ENCODE measurements at places on chromosomes 7 and 10.
A peak's percentile ranks its signal among the peaks of the same experiment; 100 is the strongest.

- no peak for DNase-seq
These were observed 10.6 kb upstream of the ZNF777 start for GRCh38 chr7:149471289-149471953.

- no peak for DNase-seq
These were observed 82.2 kb downstream of the MET start for GRCh38 chr7:116754186-116754585.

- DNase-seq: no peak
These were observed 14.2 kb upstream of the PDCD4 start for GRCh38 chr10:110857265-110858171.

- no peak for DNase-seq
These were observed 857 bp downstream of the INTS15 start for GRCh38 chr7:6590645-6591110.

- no peak for DNase-seq
These were observed 38.4 kb downstream of the CARD11 start for GRCh38 chr7:3005257-3005656.

GRCh38 chr7:38291117-38291647 lies 17.7 kb upstream of the TARP start:
- no peak for DNase-seq

DNA sequence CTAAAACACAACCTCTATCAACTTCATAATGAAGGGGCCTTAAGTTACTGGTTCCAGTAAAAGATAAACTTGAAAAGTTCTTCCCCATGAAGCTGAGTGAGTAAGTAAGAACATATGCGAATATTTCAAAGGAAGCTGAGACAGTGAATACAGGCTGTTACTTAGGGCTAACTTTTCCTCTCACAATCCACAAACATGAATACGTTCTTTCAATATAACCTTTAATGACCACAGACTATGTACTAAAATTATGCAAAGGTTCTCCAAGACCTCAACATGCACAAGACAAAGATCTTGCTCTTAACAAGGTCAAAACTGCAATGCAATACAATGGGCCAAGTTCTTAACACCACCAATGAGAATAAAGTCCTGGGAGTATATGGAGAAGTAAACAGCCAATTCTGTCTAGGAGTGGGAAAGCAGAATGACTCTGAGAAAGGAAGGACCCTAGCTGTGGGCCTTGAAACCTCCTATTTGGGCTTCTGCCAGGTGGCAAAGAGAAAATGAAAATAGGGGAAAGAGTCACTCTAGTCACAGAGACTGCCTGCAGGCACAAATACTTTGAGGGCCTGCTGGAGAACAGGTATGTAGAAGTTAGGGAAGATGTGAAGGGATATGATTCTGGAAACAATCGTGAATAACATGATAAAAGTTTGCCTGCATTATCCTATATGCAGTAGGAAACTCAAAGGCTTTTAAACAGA lies 43.7 kb downstream of the OSBPL3 start:
- DNase-seq: no peak

DNA sequence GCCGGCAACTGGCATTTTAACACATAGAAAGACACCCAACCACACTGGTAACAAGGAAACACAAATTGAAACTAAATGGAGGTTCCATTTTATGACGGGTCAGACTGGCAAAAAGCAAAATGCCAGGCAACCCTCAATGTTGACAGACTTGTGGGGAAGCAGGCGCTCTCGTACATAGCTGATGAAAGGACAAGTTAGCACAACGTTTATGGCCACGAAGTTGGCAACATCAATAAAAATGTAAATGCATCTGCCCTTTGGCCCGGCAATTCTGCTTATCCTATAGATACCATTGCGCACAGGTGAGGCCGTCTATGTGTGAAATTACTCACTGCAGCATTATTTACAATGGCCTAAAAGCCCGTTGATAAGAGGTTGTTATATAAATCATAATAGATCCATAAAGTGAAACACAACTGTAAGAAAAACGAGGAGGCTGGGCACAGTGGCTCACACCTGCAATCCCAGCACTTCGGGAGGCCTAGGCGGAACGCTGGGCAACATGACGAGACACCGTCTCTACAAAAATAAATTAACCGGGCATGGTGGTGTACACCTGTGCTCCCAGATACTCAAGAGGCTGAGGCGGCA lies 39.8 kb downstream of the FOXL3 start:
- no peak for DNase-seq

GRCh38 chr10:72020914-72021809 lies 57.0 kb downstream of the CHST3 start:
- no peak for DNase-seq

GRCh38 chr7:102273749-102274712 lies 12.6 kb upstream of the SH2B2 start:
- DNase-seq: peak; percentile 77

GRCh38 chr10:97454330-97455036 lies 8.5 kb downstream of the ZDHHC16 start:
- peak; percentile 35 for DNase-seq

DNA sequence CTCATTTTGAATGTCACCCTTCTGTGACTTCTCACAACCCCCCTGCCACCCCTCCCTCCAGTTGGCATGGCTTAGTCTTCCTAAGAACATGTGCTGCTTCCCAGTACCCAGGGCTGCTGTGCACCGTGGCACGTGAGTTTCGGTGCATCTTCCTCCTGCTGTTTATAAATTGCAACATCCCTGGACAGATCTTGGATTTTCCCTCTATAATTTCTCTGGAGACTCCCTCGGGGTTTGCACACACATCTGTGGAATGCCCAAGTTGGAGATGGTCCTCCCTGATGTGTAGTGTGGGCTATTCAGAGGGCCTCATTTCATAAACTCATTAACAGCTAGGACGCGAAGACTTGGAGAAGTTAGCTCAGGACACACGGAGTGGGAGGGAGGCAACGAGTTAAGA lies 52.9 kb downstream of the IKZF1 start:
- no peak for DNase-seq

DNA sequence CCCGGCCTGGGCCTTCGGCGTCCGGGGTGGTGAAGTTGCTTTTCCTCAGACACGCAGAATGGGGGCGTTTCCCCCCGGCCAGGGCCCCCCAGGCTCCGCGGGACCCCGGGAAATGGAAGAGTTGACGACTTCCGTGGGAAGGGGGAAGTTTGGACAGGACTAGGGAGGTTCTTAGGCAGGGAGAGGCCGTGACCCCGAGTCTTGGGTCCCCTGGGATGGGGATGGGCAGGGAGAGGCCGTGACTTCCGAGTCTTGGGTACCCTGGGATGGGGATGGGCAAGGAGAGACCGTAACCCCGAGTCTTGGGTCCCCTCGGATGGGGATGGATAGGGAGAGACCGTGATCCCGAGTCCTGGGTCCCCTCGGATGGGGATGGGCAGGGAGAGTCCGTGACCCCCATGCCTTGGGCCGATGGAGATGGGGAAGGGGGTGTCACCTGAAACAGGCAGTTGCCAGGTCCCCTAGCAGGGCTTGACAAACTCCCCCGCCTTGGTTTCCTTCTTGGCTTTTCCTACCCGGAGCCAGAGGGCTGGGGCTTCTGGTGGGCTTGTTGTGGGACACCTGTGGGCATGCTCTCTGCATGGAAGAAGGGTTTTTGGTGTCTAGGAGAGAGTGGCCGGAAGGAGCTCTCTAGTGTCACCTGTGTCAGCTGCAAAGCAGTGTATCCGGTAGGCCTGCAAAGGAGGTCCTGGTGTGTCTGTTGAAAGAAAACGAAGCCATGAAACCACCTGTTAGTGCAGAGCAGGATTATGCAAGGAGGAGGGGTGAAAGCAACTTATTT lies 1.1 kb downstream of the TRRAP start:
- peak; percentile 45 for DNase-seq

GRCh38 chr7:151758622-151759540 lies 118.0 kb downstream of the PRKAG2 start:
- no peak for DNase-seq

DNA sequence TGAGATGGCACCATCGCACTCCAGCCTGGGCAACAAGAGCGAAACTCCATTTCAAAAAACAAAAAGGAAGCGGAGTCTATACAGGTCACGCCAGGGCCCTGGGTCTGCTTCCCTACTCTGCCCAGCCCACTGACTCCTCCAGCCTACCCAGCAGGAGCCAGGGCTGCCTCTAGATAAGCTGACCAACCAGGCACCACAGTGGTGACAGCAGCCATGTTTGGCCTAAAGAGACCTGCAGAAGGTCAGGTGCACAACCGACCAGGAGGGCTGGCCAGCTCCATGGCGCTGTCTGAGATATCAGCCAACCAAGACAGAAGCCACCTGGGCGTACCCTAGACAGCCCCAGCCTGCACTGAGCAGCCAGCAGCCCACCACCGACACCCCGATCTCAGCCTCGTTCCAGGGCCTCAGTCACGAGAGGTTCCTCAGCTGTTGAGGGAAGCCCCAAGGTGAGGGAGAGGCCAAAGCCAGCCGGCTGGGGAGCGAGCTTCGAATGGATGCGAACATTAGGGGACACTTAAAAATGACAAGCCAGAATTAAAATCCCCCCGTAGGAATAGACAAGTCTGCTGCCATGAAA lies 24.4 kb upstream of the PWWP2B start:
- no peak for DNase-seq

DNA sequence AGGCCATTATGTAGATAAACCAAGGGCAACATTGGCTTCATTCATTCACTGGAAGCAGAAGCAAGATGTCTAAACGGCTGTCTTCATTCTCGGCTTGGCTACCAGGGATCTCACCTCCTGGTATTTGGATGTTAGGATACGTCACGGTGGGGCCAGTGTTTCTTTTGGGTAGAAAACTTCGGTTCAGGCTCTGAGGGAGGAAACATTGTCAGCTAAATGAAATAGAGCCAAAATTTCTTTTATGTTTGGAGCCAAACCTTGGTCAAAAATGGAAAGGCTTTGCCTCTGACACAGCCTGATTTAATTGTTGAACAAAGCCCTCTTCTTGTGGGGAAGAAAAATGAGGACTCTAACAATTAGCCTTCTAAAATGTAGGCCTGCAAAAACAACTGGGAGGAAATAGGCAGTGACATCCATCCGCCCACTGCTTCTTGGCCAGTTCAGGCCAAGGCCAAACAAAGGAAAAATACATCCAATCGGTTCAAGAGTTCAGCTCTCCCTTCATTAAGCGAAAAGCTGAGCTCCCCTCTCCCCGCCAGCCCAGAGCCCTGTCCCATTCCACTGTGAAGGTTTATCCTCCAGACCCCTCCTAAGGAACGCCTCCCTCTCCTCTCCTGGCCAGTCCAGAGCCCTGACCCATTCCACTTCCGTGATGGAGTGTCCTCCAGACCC lies 44.4 kb downstream of the PFKFB3 start:
- DNase-seq: no peak

GRCh38 chr7:47092336-47092735 lies 489.6 kb downstream of the TNS3 start:
- no peak for DNase-seq

DNA sequence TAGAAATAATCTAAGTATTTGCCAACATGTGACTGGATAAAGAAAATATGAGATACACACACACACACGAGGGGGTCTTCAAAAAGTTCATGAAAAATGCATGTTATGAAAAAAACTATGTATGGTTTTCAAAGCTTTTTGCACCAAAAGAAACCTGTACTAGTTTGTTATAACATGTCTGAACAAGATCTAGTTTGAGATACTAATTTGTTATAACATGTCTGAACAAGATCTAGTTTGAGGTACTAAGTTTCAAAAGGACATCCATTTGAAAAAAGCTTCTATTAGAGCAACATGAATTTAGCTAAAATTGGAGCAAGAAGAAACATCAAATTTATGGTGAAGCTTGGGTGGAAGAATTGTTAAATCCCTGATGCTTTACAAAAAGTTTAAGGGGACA lies 19.8 kb upstream of the ADRA2A start:
- peak; percentile 42 for DNase-seq

GRCh38 chr7:47624689-47625088 lies 42.8 kb upstream of the TNS3 start:
- DNase-seq: no peak

- no peak for DNase-seq
These were observed 347.5 kb downstream of the TFEC start for GRCh38 chr7:115683093-115683492.

DNA sequence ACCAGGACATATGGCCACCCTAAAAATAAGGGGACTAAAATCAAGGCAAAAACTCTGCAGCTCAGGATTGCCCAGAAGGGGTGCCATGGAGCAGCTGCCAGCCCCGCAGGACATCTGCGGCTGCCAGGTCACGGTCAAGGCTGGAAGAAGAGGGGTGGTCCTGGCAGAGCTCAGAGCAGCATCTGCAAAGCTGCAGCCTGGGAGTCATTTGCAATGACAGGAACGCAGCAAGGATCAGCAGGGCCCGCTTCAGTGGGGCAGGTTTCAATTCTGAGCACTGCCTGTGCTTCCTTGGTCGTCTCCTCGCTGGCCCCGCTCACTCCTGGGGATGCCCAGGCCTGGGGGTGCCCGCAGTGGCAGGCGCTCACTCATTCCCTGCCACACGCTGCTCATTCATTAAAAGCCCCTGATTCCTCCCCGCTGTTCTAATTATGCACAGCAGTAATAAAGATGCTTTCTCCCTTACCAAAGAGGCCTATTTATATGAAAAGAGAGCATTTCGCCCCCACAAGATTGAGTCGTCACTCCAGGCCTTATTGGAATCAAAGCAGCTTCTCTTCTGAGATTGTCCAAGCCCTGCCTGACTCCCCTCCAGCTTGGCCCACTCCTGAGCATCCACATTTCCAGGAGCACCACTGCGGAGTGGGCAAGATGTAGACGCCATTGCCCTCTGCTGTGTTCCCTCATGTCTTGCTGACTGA lies 4.6 kb downstream of the HSPA12A start:
- DNase-seq: no peak

GRCh38 chr7:46850563-46851330 lies 731.2 kb downstream of the TNS3 start:
- DNase-seq: no peak

- no peak for DNase-seq
These were observed 49.5 kb downstream of the ZNF37A start for GRCh38 chr10:38143587-38143986.

DNA sequence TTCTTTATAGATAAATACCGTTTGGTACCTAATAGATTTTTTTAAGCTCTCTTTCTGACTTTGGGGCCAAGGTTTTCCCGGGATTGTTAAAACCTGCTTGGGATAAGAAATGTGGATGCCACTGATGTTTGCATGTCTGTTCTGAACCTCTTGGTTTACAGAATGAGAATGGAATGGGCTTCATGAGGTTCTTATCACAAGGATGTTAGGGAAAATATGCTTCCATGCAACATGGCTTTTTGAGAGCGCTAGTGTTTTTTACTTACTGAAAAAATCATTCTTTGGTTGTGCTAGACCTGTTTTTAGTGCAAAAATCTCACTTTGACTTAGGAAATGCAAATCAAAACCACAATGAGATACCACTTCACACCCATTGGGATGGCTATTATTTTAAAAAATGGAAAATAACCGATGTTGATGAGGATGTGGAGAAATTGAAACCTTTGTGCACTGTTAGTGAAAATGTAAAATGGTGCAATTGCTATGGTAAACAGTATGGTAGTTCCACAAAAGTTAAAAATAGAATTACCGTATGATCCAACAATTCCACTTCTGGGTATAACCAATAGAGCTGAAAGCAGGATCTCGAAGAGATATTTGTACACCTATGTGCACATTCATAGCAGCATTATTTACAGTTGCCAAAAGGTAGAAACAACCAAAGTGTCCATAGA lies 38.9 kb downstream of the TSPAN14 start:
- DNase-seq: no peak

DNA sequence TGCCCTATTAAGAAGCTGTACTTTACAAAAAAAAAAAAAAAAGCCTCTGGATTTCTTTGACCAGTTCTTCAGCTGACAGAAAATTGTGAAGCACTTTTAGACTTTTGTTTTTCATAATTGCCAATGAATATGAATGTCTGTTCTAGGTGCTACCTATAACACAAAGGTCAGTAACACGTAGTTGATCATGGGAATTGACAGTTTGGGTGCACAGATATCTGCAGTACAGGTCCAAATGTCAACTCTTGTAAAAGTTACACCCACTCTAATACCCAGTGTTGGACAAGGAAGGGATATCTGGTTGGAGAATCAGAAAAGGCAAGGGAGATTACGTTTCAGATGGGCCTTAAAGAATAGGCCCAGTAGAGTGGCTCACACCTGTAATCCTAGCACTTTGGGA lies 1.8 kb downstream of the REEP3 start:
- no peak for DNase-seq
